ENCODE measurements at places on chromosomes 3 and 15.

GRCh38 chr3:150161011-150161410, 190.3 kb upstream of the PFN2 start:
- DNase-seq: no peak

- no peak for DNase-seq
Observed at GRCh38 chr15:45428491-45428890, 50.1 kb upstream of the GATM start.

DNA sequence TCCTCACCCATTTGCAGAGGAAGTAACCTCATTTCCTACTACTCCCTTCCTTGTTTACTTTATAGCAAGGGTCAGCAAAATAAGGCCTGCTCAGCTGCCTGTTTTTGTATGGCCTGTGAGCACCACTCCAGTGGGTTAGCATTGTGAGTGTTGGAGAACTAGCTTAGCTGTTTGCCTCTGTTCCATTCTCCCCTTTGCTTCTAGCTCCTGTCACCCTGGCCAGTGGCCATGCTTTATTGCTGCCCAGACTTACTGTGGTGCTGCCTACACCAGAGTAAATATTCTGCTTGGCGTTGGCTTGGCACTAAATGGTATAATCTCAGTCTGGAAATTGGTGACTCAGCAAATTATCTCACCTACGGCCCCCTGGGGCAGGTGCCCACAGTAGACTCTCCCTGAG, 8.8 kb downstream of the PDCD6IP start:
- peak; percentile 22 for DNase-seq

- no peak for DNase-seq
Observed at GRCh38 chr3:135059580-135059979, 264.5 kb downstream of the EPHB1 start.

DNA sequence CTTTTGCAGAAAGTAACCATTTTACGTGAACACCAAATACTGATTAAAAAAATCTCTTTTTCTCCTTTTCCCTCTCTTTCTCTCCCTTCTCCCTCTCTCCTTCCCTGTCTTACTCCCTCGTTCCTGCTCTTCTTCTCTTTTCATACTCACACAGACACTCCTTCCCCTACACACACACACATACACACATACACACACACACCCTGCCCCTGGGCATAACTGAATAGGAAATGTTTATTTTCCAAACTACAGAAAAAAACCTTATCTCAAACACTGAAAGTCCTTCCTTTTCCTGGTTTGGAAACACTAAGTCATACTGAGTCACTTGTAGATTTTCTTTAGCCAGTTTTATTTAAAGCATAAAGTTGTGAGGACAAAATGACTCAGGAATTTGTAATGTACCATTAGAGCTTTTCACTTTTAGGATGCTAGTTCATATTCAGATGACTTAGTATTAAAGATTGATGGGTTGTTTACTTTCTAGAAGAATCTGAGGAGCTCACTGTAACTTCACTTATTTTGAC, 62.4 kb downstream of the MBNL1 start:
- DNase-seq: no peak

- no peak for DNase-seq
Observed at GRCh38 chr3:12892840-12893189, 51.5 kb upstream of the RPL32 start.

DNA sequence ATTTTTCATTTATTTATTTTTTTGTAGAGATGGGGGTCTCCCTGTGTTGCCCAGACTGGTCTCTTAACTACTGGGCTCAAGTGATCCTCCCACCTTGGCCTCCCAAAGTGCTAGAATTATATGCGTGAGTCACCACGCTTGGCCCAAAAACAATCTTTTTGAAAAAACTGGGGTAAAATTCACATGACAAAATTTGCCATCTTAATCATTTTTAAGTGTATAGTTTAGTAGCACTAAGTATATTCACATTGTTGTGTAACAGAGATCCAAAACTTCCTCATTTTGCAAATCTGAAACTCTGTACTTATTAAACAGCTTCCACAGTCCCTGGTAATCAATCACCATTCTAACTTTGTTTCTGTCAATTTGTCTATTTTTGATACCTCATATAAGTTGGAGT, 5.2 kb downstream of the SNX1 start:
- DNase-seq: no peak

DNA sequence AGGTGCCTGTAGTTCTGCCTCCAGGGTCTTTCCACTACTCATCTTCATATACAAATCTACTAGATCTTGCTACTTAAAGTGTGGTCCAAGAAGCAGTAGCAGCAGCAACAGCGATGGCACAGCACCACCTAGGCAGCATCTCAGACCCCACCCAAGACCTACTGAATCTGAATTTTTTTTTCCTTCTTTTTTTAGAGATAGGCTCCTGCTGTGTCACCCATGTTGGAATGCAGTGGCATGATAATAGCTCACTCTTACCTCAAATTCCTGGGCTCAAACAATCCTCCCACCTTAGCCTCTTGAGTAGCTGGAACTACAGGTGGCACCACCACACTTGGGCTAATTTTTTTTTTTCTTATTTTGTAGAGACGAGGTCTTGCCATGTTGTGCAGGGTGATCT, 346.7 kb upstream of the TGFBR2 start:
- DNase-seq: no peak

DNA sequence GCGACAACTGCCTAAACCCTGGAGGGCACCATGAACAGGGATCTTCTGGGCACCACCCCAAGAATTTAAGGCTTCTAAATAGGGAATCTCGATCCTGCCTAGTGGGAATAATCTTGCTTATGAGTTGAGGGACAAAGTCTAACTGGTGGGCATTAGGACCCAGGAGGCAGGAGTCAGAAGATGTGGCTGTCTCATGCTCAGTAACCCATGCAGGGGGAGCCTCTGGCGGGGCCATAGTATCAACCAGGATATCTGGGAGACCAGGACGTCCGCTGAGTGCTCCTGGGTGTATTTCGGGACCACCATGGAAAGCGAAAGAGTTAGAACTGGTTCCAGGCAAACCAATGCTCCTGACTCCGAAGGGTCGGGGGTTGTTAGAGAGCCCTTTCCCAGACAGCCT, 356.1 kb downstream of the OTOL1 start:
- DNase-seq: no peak

DNA sequence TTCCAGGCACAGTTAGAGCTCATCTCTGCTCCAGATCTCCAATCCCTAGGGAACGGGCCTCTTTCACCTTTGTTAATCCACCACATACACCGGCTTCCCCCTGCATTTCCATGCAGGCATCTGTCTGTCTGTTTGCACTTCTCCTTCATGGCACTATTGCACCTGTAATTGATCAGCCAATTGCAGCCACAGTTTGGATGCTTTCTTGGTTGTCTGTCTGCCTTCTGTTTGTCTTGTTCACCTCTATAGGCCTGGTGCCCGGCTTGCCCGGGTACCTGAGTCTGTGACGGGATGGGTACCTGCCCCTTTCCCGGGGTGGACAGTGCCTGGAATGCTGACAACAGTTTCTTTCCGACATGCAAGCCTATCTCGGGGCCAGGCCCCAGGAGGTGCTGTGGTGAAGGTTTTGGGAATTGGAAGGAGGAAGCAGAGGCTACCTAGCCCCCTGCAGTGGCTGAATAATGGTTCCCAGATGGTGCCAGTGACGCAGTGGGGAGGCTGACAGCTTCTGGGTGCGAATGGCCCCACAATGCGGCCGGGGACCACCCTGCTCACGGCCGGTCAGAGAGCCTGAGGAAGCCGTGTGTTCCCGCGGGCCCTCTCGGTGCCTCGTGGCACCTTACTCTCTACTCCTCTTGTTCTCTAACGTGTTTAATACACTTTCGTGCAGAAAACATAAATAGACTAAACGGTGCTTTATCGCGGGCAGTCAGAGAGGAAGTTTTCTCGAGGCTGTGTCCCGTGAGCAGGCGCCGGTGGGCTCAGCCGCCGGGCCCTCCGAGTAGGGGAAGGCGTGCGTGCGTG, 31.3 kb upstream of the RAB6B start:
- DNase-seq: peak; percentile 30

GRCh38 chr3:127698691-127699415, 26.1 kb downstream of the ABTB1 start:
- DNase-seq: no peak

- no peak for DNase-seq
Observed at GRCh38 chr3:87203809-87204208, 23.3 kb upstream of the CHMP2B start.

DNA sequence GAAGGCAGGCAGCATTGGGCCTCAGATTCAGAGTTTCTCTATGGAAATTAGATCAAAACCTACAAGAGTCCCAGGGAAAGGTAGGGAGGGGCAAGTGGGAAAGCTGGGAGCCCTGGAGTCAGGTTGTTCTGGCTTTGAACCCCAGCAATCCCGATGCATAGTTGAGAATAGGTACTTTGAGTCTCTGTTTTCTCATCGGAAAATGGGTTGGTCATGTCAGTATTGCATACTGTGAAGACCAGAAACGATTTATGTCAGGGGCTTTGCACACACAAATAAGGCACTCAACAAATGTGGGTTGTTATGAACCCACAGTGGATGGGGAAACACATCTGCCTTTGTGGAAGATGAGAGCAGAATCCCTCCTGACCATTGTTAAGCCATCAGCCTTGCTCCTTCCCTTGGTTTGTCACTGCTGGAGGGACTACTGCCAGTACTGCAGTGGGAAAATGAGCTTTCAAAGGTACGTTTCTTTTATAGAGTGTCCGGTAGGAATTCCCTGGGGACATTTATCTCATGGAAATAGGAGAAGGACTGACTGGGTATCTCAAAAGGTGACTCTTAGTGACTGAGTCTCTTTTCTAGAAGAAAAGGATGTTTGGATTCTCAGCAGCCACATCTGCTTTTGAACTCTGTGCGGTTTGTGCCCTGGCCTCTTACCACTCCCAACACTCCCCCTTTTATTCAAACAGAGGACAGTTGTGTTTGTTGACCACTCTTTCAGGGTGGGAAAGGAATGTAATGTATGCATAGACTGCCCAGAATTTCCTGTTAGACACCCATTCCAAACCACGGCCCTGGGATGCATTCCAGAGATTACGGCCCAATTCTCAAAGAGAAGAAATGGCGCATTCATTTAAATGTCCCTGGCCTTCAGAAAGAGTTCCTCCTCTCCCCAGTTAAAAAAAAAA, 54.6 kb upstream of the VILL start:
- no peak for DNase-seq

DNA sequence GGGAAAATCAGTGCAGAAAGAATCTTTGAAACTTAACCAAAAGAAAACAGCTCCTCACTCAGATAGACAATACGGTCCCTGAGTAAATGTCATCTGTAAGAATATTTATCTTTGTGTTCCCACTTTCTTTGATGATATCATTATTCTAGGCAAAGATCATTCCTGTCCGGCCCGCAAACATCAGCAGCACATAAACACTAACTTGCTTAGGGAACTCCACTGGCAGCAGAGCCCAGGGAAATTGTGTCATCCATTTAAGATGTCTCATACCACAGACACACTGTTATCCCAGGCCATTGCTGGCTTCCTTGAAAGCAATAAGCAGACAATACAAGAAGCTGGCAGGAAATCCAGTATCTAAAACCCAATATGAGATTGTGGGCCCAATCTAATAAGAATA, 20.1 kb upstream of the CD96 start:
- no peak for DNase-seq

DNA sequence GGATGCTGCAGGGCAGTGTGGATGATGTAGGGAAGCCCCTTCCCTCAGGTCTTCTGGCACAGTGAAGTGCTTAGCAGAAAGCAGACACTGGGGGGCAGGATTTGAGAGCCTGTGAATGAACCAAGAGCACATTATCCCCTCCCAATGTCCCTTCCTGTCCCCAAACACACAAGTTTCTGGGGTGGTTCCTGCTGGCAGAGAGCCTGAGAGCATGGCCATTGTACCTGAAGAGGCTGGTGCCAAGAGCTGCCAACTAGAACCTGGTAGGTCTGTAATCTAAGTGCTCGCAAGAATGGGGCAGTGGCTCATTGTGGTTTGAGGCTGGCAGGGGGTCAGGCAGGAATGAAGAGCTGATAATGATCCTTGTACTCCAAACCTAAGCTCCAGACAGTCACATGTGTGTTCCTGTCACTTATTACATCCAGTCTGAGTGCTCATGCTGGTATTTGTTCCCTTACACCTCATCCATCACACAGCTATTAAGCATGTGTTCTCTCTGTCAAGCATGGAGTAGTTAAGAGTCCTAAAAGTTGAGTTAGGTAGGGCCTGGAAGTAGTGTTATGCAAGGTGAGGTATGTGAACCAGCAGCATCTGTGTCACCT, 6.7 kb upstream of the CCR1 start:
- peak; percentile 26 for DNase-seq

GRCh38 chr3:133514418-133514817, 59.1 kb upstream of the CDV3 start:
- DNase-seq: no peak

- no peak for DNase-seq
Observed at GRCh38 chr3:75237053-75237452, 427.1 kb upstream of the FRG2C start.

DNA sequence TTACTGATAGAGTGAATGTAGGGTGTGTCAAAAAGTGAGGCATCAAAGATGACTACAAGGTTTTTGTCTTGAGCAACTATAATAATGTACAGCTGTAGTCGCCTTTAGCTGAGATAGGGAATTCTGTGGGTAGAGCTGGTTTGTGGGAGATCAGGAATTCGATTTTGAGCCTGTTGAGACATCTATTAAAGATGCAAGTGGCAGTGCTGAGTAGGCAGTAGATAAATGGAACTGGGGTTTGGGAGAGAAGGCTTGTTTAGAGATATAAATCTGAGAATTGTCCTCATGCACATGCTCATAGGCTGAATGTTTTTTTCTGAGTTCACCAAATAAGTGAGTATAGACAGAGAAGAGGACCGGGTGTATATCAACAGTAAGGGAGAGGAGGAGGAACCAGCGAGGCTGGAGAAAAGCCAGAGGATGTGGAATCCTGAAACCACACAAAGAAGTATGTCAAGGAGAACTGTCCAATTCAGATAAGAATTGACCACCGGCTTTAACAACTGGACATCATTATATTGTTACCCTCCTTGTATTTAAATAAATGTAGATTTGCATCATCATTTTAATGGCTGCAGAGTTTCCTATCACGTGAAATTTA, 146.0 kb upstream of the TNIK start:
- no peak for DNase-seq

DNA sequence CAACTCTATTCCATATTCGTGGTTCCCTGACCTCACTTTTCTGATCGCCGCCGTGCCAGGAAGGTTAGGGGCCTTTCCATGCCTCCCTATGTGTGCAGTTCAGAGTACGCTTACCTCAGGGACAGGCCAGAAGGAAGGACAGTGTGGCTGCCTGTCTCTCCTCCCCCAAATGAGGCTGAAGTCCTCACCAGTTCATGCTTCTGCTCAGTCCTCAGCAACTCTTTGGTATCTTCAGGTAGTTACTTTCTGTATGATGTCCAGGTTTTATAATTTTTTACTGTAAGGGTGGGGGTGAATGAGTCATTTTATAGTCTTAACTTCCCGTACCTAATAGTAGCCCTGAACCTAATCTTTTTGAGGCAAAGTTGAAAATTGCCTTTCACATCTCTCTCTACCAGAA, 98.7 kb downstream of the VPS8 start:
- DNase-seq: no peak

DNA sequence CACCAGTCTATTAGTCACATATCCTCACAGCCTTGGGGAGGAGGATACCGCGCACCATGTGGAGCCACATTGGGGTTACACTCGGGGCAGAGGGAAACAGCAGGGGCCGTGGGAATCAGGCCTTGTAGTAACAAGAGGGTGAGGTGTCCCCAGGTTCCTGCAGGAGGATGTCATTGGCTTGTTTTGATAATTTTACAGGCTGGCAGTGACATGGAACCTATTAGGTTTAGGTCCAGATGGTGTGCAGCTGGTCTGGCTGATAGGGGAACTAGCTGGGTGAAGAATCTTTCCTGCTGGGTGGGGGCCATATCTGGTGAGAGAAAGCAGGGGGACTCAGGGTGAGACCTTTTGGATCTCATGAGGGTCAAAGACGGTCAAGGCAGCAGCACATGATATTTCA, 9.8 kb upstream of the MEF2A start:
- DNase-seq: no peak

Data from thyroid gland (tissue), 4 donors.